T-helper 1 cell (primary cell): ENCODE measurements at places on chromosomes 5 and 9.
A peak's percentile ranks its signal among the peaks of the same experiment; 100 is the strongest.

- no peak for DNase-seq
Measured at GRCh38 chr5:89595056-89595455, 712.1 kb upstream of the MEF2C start.

DNA sequence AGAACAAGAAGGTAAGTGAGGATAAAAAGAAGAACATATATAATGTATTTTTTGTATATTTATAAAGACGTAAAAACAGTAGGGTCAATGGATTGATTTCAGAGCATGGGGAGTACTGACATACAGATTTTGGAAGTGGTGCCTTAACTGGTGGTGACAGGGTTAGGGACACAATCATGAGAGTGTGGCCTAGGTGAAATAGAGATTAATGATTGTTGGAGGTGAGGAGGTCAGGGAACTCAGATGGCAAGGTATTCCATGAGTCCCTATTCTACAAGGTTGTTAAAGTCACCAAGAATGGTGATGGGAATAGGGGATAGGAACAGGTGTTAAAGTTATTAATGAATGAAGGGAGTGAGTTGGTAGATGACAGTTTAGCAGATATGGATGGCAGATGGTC lies 210.8 kb downstream of the SEMA6A start:
- DNase-seq = no peak

DNA sequence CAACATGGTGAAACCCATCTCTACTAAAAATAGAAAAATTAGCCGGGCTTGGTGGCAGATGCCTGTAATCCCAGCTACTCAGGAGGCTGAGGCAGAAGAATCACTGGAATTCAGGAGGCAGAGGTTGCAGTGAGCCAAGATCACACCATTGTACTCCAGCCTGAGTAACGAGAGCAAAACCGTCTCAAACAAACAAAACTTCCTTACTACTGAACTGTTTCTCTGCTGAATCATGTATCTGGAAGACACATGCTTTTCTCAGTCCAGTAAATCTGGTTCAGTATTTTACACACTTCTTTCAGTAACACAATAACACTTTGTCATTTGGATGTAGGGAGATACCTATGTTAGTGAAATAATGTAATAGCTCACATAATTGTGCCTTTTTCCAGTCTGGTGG lies 7.9 kb downstream of the TRMT10B start:
- no peak for DNase-seq

GRCh38 chr5:8538821-8539220 lies 669.9 kb downstream of the MTRR start:
- no peak for DNase-seq

DNA sequence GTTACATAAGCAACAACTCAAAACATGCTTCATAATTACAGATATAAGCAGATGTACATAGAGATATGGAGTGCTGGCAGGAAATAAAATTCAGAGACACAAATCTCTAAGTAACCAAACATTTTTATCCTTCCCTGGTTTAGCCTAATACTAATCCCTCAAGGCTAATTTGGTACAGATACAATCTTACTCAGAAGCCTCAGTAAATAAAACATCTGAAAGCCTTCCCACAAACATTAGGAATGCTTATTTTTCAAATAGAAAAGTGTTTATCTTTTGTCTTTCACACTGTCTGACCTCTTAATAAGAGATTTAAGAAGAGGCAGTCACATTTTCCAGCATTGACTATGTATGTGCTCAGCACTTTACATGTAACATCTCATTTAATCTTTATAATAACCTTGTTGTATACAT lies 399.4 kb downstream of the ARRDC3 start:
- no peak for DNase-seq

GRCh38 chr9:76658510-76659231 lies 105.6 kb upstream of the PCA3 start:
- no peak for DNase-seq

DNA sequence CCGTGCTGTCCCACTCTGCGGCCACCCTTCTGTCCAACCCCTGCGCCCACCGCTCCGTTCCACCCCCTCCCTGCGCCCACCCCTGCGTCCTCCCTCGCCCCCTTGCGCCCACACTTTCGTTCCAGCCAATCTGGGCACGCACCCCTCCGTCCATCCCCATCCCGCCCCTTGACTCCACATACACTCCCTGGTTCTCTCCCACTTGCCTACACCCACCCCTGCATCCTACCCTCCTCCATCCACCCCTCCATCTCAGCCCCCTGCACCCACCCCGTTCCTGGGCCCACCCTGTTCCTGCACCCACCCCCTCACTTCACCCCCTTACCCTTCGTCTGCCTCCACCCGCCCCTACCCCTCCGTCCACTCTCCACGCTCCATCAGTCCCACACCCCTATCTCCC lies 7.0 kb downstream of the ADAMTS13 start:
- DNase-seq = no peak

GRCh38 chr5:157371655-157372471 lies 88.2 kb upstream of the NIPAL4 start:
- DNase-seq = no peak

DNA sequence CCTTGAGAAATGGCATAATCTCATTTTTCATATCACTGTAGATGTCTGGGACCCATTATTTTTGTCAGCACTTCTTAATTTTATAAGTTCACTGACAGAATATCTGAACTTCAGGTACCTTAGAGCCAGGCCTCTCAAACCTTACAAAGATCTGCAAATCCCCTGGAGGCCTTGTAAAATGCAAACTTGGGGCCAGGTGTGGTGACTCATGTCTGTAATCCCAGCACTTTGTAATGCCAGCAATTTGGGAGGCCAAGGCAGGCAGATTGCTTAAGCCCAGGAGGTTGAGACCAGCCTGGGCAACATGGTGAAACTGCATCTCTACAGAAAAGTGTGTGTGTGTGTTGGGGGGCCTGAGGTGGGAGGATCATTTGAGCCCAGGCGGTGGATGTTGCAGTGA lies 30.8 kb downstream of the RASGRF2 start:
- DNase-seq = no peak

GRCh38 chr5:15376803-15377202 lies 123.2 kb upstream of the FBXL7 start:
- DNase-seq = no peak

DNA sequence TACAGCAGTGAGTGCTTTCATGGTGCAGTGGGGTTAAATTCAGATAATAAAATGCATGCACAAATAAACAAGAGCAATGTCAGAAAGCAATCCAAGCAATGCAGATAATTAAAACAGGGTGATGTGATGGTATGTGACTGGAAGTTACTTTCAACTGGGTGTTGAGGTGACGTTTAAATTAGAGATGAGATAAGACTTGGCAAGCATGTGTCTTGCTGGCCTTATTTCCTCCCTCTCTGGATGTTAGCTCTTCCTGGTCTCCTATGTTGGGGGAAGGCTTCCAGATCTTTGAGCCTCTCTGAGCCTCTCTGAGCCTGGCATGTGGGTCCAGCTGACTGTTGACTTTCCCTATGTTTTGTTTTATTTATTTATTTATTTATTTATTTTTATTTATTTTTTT lies 54.4 kb downstream of the DOCK2 start:
- no peak for DNase-seq

GRCh38 chr9:108761655-108762347 lies 94.0 kb downstream of the ACTL7B start:
- DNase-seq = no peak

GRCh38 chr5:25763781-25764180 lies 1119.0 kb upstream of the CDH10 start:
- no peak for DNase-seq

GRCh38 chr5:14721990-14722656 lies 57.6 kb downstream of the OTULIN start:
- no peak for DNase-seq

DNA sequence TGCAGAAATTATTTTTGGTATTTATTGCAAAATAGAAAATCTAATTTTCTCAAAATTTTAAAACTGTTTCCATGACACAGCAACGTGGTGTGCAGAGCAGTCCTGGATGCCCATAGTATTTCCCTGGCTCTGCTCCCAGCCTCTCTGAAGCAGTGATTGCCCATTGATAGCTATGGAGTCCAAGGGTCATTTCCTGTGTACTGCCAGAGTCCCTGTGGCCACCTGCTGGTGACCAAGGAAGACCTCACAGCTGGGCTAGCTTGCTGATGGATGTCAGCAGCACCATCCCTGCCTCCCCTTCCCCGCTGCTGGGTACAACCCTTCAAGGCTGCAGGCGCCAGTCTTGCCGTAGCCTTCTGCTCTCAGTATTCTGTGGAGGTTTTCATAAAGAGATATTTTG lies 184.1 kb downstream of the DIRAS2 start:
- no peak for DNase-seq

- no peak for DNase-seq
Measured at GRCh38 chr9:94918038-94918753, 191.7 kb downstream of the AOPEP start.

- no peak for DNase-seq
Measured at GRCh38 chr5:138698713-138699112, 54.5 kb upstream of the CTNNA1 start.

- DNase-seq = no peak
Measured at GRCh38 chr5:9409413-9409960, 136.4 kb downstream of the SEMA5A start.

GRCh38 chr5:38978036-38978435 lies 96.2 kb downstream of the RICTOR start:
- no peak for DNase-seq

DNA sequence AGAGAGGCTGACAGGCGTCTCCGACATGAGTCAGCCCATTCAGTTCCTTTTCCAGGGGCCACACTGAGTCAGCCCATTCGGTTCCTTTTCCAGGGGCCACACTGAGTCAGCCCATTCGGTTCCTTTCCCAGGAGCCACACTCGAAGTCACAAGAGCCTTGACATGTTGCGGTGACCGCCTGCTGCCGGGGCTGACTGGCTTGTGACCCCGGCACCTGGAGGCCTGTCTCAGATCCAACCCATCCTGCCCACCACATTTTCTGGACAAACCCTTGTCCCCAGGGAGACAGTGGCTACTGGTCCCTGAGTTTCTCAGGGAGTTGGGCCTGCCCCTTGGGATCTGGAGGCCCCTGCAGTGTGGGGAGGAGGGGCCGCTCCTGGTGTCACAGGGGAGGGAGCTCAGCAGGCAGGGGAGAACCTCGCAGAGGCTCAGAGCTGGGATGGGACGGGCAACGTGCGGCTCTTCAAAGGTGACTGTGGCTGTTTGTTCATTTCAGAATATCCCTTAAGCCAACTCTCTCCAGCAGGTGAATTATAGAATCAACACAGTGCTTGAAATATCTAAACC lies 40.5 kb upstream of the LPCAT1 start:
- no peak for DNase-seq

- DNase-seq = no peak
Measured at GRCh38 chr9:84170521-84171141, 169.9 kb downstream of the SLC28A3 start.

GRCh38 chr5:148909040-148909439 lies 82.6 kb downstream of the ADRB2 start:
- no peak for DNase-seq

DNA sequence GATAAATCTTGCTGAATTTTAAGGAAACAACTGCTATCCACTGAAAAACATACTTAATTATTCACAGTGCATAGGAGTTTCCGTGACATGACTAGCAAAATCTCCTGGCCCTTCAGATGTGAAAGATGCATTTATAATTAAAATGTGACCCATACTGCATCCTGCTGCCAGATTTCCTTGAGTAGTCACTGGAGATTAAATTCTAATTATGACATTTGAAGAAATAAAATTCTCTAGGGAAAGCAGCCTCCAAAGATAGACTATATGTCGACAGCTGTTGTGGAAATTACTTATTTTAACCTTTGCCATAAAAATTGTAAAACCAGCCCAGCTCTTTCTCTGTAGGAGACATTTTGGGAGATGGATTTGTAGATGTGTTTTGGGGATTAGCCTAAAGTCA lies 193.6 kb upstream of the SMC2 start:
- DNase-seq = no peak

GRCh38 chr9:112301420-112301819 lies 32.0 kb downstream of the PTBP3 start:
- DNase-seq = no peak

GRCh38 chr5:148730270-148730669 lies 75.9 kb upstream of the HTR4 start:
- DNase-seq = no peak

DNA sequence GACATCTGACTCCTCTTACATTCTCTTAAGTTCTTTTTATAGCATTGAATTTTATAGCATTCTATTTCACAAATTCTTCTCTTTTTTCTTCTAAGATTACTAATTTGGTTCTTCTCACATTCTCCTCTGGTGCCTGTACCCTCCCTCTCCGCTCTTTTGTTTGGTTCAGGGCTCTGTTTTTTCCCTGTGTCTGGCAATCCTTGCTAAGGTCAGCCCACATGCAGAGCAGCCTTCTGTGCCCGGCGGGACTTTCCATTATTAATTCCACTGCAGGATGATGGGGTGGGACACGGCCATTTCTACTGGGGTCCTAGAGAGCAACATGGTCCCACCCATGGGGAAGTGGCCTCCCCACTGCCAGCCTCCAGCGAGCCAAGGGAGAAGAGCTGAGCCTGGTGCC lies 9.8 kb upstream of the TRAF2 start:
- DNase-seq = no peak

GRCh38 chr5:76742583-76742982 lies 26.7 kb downstream of the F2R start:
- no peak for DNase-seq

GRCh38 chr9:84866396-84867175 lies 197.1 kb downstream of the NTRK2 start:
- no peak for DNase-seq

DNA sequence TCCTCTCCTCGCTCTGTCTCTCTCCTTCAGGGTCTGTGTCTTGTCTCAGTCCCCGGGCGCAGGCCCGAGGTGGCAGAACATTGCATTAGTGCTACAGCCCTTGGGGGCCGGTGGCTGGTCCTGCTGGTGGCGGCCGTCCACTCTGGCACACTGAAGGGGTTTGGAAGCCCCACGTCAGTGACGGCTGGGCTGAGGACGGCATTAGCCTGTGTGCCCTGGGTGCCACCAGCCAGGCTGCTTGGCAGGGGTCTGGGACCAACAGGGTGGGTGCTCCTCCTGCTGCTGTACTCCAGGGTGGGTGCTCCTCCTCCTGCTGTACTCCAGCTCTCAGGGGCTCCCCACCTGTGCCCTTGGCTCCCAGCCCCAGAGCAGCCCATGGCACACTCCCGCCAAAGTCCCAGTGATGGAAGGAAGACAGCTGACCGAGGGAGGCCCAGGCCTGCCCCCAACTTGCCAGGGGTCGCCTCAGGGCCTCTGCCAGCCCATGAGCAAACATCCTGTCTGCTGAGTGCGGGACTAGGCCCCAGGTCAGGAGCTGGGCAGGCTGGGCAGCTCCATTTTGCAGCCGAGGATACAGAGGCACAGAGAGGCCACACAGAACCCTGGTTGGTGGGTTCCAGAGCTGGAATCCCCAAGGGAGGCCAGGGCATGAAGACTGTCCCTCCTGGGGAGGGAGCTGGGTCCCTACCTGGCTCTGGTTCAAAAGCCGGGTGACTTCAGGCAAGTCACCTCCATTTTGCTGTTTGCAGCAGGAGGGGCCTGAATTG lies 27.3 kb downstream of the SARDH start:
- DNase-seq = peak; percentile 9

- DNase-seq = no peak
Measured at GRCh38 chr9:109118808-109119438, 824 bp downstream of the TMEM245 start.

DNA sequence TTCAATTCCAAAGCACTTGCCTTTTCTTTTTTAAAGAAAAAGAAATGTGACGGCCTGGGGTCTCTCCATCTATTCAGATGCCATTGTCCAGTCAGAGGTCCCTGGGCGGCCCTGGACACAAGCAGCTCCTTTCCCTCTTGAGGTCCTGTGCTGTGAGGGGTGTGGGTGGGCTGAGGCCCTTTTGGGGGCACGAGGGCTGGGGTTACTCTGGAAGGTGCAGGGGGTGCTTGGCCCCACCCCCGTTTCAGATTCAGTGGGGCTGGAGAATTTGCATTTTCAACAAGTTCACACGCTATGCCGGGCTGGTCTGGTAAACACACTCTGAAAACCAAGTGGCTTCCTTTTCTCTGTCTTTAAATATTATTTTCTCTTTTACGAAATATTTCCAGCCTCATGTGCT lies 91.4 kb upstream of the PHYKPL start:
- DNase-seq = no peak
